Stimulated activated CD4-positive, alpha-beta T cell treated with anti-CD3 and anti-CD28 coated beads, Interleukin-2, amount 100 ng/mL, for 24 hours (primary cell): ENCODE measurements at places on chromosomes 2 and 18.

- no peak for DNase-seq
Observed at GRCh38 chr18:48646976-48647375, 108.1 kb downstream of the CTIF start.

GRCh38 chr2:96801005-96801785 lies 14.9 kb upstream of the CNNM3 start:
- DNase-seq: peak; percentile 82

DNA sequence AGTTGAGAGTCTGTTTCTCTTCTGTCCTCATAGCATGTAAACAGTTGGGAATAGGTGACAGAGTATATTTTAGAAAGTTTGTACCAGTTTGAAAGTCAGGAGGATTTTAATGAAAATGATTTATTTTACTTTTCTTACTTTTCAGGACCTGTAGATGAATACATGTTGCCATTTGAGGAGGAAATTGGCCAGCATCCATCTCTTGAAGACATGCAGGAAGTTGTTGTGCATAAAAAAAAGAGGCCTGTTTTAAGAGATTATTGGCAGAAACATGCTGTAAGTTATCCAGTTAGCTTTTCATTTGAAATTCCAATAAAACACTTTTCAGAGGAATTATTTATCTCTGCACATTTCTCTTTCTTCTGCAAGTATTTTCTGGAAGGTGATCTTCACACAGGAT lies 81.1 kb downstream of the ACVR2A start:
- no peak for DNase-seq

- DNase-seq: no peak
Observed at GRCh38 chr18:48405978-48406377, 3.2 kb downstream of the ZBTB7C start.

DNA sequence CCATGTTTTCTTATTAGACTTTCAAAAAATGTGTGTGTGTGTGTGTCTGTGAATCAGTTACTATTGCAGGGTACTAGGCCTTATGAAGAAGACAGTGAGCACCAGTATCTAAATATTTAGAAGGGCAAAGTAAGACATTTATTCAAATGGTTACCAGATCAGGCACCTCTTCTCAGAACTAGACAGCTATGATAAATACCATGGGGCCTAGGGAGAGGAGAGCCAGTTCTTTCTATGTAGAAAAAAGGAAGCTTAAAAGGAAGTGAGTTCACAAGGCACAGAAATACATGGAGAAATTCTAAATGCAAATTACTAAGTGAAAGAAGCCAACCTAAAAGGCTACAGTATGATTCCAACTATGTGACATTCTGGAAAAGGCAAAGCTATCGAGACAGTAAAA lies 261.3 kb downstream of the SOX11 start:
- DNase-seq: no peak

GRCh38 chr18:6363216-6363615 lies 51.5 kb downstream of the L3MBTL4 start:
- no peak for DNase-seq

GRCh38 chr2:239268549-239268948 lies 132.3 kb downstream of the HDAC4 start:
- no peak for DNase-seq

DNA sequence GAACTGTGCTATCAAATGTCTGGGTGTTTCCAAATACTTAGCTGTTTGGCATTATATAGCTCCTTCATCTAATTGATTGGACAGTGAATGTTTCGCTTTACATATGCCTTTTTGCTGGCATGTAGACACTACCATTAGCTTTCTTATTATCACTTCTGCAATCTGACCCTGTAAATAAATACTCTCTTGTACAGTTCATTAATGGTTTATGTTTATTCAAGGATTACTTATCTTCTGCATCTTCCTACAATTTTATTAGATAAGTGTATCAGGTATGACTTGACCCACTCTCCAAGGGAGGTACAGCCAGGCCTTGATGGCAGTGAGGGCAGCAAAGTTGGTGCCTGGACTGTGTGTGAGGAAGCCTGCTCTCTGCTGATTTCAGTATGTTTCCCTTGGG lies 614.1 kb upstream of the SETBP1 start:
- no peak for DNase-seq

DNA sequence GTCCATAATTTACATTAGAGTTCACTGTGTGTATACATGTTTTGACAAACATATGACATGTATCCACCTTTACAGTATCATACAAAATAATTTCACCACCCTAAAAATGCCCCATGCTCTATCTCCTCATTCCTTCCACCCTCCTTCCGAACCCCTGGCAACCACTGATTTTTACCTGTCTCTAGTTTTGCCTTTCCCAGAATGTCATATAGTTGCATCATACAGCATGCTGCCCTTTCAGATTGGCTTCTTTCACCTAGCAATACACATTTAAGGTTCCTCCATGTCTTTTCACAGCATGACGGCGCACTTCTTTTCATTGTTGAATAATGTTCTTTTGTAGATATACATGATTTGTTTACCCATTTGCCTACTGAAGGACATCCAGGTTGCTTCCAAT lies 10.4 kb downstream of the LRPPRC start:
- DNase-seq: no peak

- DNase-seq: no peak
Observed at GRCh38 chr2:118495290-118495689, 352.2 kb downstream of the EN1 start.

DNA sequence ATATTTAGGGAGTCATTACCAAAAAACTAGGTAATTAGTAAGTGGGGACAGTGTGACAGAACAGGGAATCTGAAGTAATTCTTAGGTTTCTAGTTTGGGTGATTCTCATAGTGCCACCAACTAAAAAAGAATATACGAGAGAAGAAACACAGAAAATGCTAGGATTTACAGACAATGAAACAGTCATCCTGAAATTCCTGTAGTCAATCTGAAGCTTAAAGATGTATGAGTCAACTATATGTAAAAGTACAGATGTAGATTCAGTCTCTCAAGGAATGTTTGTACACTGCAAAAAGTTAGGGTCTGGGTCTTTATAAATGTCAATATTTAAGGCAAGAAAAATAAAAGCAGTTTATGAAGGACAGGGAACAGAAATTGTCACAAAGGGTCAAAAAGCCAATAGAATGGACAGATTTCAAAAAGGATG lies 107.0 kb downstream of the STRN start:
- no peak for DNase-seq

GRCh38 chr2:24521162-24521857 lies 30.3 kb downstream of the NCOA1 start:
- no peak for DNase-seq

DNA sequence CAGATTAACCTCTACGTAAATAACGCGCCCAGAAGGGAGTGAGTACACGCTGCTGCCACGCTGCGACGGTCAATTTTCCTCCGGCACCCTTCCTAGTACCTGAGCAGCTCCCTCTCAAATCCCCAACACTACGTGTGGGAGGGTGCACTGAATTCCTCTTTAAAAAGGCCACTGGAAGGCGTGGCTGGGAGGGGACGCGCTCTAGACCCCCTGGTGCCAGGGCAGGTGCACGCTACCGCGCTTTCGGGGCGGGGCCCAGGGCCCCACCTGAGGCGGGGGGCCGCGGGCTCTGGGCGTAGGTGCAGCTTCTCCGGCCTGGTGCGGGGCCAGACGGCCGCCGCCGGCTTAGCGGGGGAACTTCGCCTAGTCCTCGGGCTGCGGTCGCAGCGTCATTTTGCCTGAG lies 668 bp upstream of the ANKRD12 start:
- no peak for DNase-seq

- DNase-seq: no peak
Observed at GRCh38 chr2:164522561-164522981, 98.7 kb downstream of the GRB14 start.

- DNase-seq: no peak
Observed at GRCh38 chr2:62568074-62568473, 62.1 kb upstream of the TMEM17 start.

- no peak for DNase-seq
Observed at GRCh38 chr2:50575232-50575631, 456.7 kb downstream of the NRXN1 start.

- DNase-seq: no peak
Observed at GRCh38 chr2:60445684-60446179, 107.7 kb downstream of the BCL11A start.

DNA sequence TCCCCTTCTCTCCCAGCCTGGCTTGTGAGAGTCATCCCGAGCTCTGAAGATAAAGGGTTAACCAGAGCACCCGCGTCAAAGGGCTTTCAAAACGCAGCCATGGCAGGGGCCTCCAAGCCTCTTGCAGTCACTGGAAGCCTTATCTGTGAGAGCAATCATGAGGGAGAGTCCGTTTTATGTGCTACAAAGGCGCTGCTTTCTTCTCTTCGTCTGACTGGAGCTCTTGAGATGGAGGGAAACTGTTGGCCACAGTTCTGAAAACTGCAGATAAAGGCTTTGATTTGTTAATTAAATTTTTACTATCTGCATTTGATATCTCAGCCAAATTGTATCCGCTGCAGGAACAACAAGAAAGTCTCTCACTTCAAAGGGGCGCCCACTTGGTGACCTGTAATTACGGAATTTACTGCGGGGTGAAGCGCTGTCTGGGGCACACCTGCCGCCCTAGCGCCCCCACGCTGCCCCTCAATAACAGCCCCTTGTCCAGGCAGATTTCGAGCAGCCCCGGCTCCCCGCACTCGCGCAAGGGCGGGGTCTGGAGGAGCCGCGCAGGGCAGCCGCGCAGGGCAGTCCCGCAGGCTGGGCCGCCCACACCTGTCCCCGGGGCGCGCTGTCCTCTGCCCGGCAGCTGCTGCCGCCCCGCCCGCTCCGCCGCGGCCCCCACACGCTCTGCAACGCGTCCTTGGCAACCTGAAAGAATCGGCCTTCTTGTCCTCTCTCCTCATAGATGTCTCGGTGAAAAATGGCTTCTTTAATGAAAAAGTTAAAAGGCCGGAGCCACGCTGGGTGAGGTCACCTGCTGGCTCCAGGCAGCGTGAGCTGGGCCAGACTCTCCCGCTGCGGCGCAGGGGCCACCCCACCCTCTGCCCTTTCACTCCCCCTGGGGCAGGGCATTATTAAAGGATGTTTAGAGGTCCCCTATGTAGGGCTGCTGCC lies 217.9 kb downstream of the VAPA start:
- DNase-seq: no peak

- DNase-seq: peak; percentile 28
Observed at GRCh38 chr2:216694082-216694825, 1.1 kb downstream of the IGFBP5 start.

DNA sequence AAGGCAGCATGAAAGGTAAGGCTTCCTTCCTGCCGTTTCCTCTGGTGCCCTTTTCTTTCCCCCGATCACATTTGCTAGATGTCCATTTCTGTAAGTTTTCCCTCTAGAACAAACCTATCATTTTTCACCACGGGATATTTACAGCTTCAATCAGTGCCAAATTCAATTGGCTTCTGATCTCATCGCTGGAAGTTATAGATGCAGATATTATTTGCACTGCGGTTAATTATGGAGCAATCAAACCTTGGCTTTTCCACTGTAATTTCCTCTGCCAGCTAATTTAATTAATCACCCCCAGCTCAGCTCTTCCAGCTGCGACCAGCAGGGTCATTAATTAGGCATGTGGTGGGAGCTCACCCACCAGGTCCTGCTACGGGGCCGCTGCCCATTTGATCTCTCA lies 86.1 kb downstream of the GBX2 start:
- DNase-seq: no peak

GRCh38 chr2:127527001-127527804 lies 914 bp upstream of the IWS1 start:
- no peak for DNase-seq
